ENCODE measurements at places on chromosomes 4 and X. TPM values are rescaled to one million over a fixed set of nuclear protein-coding genes. Genes with fewer than 3 reads are reported as not detected.
A peak's percentile ranks its signal among the peaks of the same experiment; 100 is the strongest.

DNA sequence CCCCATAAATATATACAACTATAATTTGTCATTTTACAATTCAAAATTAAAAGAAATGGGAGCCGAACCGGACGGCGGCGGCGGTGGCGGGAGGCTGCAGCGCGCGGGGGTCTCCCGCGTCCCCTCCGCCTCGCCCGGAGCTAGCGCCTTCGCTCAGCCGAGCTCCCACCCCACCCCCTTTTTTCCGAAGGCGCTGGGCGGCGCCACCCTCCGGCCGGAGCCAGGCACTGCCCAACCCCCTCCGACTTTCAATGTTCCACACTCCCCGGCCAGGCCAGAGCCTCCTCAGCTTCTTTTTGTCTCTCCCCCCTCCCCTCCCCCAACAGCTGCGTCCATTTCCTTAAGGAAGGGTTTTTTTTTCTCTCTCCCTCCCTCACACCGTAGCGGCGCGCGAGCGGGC, 214.1 kb upstream of the GEMIN8 start:
- H3K27ac ChIP-seq = no peak overlapping the region
- DNase-seq = no peak
- no peak overlapping the region for H3K4me3 ChIP-seq
- no peaks in the 10 kb centered on the region for H3K4me1 ChIP-seq
- no peaks in the 10 kb centered on the region for H3K27me3 ChIP-seq

GRCh38 chr4:186651624-186652023, 72.0 kb downstream of the FAT1 start:
- H3K27me3 ChIP-seq = no peaks in the 10 kb centered on the region
- H3K36me3 ChIP-seq = peaks cover 2% of the 10 kb centered on the region
- peak overlapping the region; percentile 30 for H3K4me3 ChIP-seq
- DNase-seq = peak; percentile 52

- no peak overlapping the region for H3K27ac ChIP-seq
- H3K27me3 ChIP-seq = no peaks in the 10 kb centered on the region
- peak; percentile 58 for DNase-seq
- no peaks in the 10 kb centered on the region for H3K36me3 ChIP-seq
- H3K4me3 ChIP-seq = no peak overlapping the region
Measured at GRCh38 chrX:46722742-46723568, 36.0 kb downstream of the SLC9A7 start.

GRCh38 chr4:183422962-183423631, 21.3 kb upstream of the CDKN2AIP start:
- H3K4me3 ChIP-seq = no peak overlapping the region
- H3K4me1 ChIP-seq = no peaks in the 10 kb centered on the region
- no peaks in the 10 kb centered on the region for H3K27me3 ChIP-seq
- no peak overlapping the region for H3K27ac ChIP-seq
- DNase-seq = peak; percentile 16

GRCh38 chr4:5976431-5976830, 41.8 kb downstream of the C4orf50 start:
- no peak overlapping the region for H3K27ac ChIP-seq
- H3K27me3 ChIP-seq = no peaks in the 10 kb centered on the region
- H3K36me3 ChIP-seq = no peaks in the 10 kb centered on the region
- H3K4me1 ChIP-seq = no peaks in the 10 kb centered on the region
- DNase-seq = no peak
- no peak overlapping the region for H3K4me3 ChIP-seq

DNA sequence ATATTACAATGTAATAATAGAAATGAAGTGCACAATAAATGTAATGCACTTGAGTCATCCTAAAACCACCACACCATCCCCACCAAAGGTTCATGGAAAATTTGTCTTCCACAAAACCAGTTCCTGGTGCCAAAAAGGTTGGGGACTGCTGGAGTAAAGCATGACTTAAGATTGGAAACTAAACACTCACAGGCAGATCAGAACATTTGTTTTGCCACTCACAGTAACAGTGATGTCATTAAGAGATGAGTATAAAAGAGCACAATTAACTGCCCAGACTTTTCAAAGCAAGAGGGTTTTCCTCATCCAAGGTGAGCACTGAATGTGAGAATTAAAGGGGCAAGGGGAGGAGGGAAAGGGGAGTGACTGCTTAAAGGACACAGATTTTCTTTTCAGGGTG, 35.6 kb downstream of the MAP7D3 start:
- no peak overlapping the region for H3K4me3 ChIP-seq
- DNase-seq = peak; percentile 72
- H3K27me3 ChIP-seq = no peaks in the 10 kb centered on the region
- peaks cover 11% of the 10 kb centered on the region for H3K4me1 ChIP-seq
- H3K36me3 ChIP-seq = peaks cover 2% of the 10 kb centered on the region
- H3K27ac ChIP-seq = peak overlapping the region; percentile 22

DNA sequence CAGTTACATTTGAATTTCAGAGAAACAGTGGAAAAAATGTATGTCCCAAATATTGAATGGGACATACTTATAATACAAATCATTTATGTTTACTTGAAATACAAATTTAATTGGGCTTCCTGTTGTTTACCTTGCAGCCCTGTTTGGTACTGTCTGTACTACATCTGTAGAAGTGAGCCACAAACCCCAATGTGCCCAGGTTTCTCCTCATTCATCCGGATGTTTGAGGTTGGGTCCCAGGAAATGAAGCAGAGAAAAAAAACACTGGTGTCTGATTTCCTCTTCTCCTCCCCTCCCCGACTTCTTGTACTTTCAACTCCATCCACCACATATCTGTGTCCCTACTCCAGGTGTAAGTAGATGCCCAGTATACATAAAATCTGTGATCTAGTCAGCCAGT, 27.1 kb upstream of the SCRG1 start:
- H3K27me3 ChIP-seq = no peaks in the 10 kb centered on the region
- H3K4me1 ChIP-seq = peaks cover 12% of the 10 kb centered on the region
- H3K36me3 ChIP-seq = no peaks in the 10 kb centered on the region
- no peak overlapping the region for H3K4me3 ChIP-seq
- DNase-seq = no peak
- H3K27ac ChIP-seq = peak overlapping the region; percentile 68

DNA sequence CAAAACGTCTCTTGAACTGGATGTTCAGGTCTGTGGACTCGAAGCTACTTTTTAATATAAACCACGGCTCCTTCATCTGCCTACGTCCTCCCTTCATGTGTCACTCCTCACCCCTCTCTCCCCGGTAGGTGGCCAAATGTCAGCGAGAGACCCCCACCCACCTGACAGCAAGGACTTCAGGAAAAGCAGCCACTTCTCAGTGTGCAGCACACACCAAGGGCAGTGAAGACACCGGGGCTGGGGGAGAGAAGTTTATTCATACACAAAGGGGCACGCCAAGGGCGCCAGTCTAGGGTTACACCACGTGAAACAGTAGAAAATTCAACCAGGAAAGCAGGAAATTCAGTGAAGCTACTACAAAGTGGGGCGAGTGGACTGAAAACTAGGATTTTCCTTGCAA, 181.2 kb downstream of the AFAP1 start:
- DNase-seq = no peak
- no peak overlapping the region for H3K27ac ChIP-seq
- H3K27me3 ChIP-seq = no peaks in the 10 kb centered on the region
- H3K36me3 ChIP-seq = peaks cover 11% of the 10 kb centered on the region
- H3K4me3 ChIP-seq = no peak overlapping the region

- H3K27ac ChIP-seq = no peak overlapping the region
- H3K36me3 ChIP-seq = no peaks in the 10 kb centered on the region
- H3K27me3 ChIP-seq = no peaks in the 10 kb centered on the region
- DNase-seq = no peak
Measured at GRCh38 chr4:15836362-15836761, 58.2 kb downstream of the CD38 start.

DNA sequence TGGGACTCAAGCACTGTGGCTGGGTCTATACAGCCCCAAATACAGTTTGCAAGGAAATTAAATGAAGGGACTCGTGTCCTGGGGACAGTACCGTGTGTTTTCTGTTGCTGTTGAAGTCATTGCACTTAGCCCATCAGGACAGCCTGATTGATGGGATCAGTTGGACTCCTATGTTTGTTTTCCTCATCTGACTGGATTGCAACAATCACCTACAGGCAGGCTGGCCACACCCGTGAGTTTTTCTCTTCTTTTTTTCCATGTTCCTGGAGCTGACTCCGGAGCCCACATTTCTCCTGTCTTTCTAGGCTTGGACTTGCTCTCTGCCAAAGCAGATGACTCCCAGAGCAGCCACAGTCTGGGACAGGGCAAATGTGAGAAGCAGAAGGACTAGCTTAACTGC, 38.1 kb downstream of the RTL9 start:
- H3K27ac ChIP-seq = no peak overlapping the region
- no peak overlapping the region for H3K4me3 ChIP-seq
- no peak for DNase-seq
- no peaks in the 10 kb centered on the region for H3K27me3 ChIP-seq
- no peaks in the 10 kb centered on the region for H3K36me3 ChIP-seq

DNA sequence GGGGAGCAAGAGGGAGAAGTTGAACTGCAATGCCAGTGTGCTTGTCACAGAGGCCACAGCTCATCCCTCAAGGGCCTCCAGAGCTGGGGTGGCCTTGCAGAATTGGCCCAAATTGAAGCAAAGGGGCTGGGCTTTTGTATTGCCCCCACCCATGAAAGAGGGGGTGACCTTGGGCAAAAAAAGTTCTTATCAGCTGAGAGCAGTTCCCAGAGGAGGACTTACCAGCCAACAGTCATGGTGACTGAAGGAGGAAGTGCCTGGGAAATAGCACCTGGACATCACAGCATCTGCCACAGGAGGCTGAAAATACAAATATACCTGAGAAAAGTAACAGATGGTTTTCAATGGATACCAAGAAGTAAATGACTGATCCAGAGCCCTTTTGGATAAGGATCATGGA, 262.4 kb downstream of the MID1IP1 start:
- no peaks in the 10 kb centered on the region for H3K27me3 ChIP-seq
- H3K27ac ChIP-seq = no peak overlapping the region
- no peak for DNase-seq
- H3K4me1 ChIP-seq = no peaks in the 10 kb centered on the region
- H3K4me3 ChIP-seq = no peak overlapping the region

DNA sequence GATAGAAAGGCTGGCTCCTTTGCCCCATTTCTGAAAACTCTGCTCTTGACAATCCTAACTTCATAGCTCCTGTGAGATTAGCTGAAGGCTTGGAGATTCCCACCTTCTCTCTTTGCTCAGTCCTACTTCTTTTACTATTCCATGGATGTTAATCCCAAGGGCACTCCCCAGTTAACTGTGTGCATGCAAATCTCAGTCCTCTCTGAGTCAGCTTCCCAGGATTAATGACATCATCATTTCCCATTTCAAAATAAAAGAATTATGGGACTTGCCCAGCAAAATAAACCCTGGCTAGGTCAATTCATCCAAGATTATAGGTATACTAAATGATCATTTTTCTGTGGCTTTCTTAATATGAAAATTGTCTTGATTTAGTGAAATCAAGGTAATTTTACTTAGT, 328.6 kb upstream of the NR3C2 start:
- H3K4me3 ChIP-seq = no peak overlapping the region
- H3K36me3 ChIP-seq = no peaks in the 10 kb centered on the region
- no peaks in the 10 kb centered on the region for H3K27me3 ChIP-seq
- no peak for DNase-seq
- H3K27ac ChIP-seq = no peak overlapping the region

DNA sequence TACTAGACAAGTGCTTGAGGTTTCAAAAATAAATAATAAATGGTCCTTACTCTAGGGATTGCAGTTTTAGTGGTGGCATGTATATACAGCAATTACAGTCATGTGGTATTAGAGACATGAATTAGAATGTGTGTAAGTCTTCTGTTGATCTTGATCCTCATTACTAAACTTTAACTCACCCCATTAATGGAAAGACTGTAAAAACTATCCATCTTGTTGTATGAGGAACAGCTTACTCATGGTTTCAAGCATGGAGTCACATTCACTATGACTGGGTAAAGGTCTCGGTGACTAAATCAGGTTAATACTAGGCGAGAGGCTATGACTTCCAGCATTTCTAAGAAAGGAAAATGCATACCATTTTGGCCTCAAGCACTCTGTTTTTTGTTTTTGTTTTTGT, 107.0 kb upstream of the HPGD start:
- H3K36me3 ChIP-seq = no peaks in the 10 kb centered on the region
- DNase-seq = peak; percentile 7
- H3K27me3 ChIP-seq = no peaks in the 10 kb centered on the region
- no peaks in the 10 kb centered on the region for H3K4me1 ChIP-seq
- no peak overlapping the region for H3K4me3 ChIP-seq

GRCh38 chrX:145549496-145549895, 268.1 kb upstream of the SLITRK2 start:
- H3K27me3 ChIP-seq = no peaks in the 10 kb centered on the region
- H3K4me3 ChIP-seq = no peak overlapping the region
- H3K36me3 ChIP-seq = no peaks in the 10 kb centered on the region
- no peak for DNase-seq
- H3K4me1 ChIP-seq = no peaks in the 10 kb centered on the region

DNA sequence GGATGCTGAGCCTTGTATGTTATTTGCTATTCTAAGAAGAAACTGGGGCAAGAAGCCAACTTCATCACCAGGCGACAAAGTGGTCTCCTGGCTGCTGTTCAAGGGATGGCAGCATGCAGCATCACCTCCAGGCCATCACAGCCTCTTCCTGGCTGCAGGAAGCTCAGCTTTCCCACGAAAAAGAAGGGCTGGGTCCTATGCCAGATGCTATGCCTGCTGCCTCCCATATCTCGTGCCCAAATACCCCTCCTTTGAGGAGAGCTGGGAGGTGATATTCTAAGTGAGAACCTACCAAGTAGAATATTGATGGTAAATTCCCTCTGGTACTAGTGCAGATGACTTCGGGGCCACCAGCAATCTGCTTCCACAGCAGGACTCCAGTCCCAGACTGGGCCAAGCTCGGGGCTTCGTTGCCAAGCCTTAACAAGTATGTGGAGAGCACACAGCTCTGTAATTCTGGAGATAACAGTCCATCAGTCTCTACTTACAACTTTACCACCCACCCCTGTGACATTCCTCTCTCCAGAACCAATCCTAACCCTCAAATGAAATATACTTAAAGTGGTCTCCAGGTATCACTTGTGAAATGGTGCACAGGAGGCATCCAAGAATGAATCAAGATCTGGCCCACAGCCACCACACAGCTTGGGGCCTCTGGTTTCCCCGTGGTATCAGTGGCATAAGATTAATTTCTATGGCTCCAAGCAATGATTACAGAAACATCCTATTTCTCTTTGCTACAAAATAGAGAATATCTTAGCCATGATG, 149.3 kb downstream of the PALLD start:
- no peaks in the 10 kb centered on the region for H3K27me3 ChIP-seq
- H3K4me1 ChIP-seq = no peaks in the 10 kb centered on the region
- H3K4me3 ChIP-seq = no peak overlapping the region
- no peak for DNase-seq
- no peaks in the 10 kb centered on the region for H3K36me3 ChIP-seq

Gene ETDB
- not detected for total RNA-seq

Gene GLOD5
- not detected for total RNA-seq

Gene SHROOM4
- total RNA-seq = 0.50 TPM

Gene KLHL13
- total RNA-seq = 22.5 TPM
